ENCODE measurements at places on chromosomes 7 and 10.

- DNase-seq = no peak
Measured at GRCh38 chr7:94400643-94401427, 6.1 kb downstream of the COL1A2 start.

DNA sequence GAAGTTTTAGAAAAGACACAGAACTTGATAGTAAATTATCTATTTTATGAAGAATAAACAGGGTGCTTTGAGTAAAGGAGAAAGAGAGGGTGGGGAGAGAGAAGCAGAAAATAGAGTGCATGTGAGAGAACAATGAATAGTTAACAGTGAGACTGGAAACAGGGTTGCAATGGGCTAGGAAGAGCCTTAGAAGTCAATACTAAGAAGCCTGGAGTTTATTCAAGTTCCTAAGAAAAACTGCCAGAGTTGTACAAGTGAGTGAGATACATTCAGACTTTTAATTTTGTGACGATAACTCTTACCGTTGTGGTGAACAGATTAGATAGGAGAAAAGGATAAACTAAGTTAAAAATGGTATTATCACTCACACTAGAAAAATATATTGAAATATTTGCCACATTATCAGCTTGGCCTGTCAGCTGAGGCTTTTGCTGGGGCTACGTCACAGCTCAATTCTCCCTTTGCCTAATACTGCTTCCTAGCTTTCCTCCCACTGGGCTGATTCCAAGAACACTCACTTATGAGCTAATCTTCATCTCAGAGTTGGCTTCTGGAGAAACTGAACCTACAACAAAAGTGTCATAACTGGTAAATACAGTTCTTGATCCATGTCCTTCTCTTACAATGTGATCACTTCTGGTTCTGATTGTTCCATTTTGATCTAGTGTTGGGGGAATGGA, 92.7 kb downstream of the SEMA3D start:
- no peak for DNase-seq

- no peak for DNase-seq
Measured at GRCh38 chr7:1281068-1281467, 48.4 kb downstream of the UNCX start.

GRCh38 chr10:125015356-125015944, 73.5 kb downstream of the ZRANB1 start:
- no peak for DNase-seq

DNA sequence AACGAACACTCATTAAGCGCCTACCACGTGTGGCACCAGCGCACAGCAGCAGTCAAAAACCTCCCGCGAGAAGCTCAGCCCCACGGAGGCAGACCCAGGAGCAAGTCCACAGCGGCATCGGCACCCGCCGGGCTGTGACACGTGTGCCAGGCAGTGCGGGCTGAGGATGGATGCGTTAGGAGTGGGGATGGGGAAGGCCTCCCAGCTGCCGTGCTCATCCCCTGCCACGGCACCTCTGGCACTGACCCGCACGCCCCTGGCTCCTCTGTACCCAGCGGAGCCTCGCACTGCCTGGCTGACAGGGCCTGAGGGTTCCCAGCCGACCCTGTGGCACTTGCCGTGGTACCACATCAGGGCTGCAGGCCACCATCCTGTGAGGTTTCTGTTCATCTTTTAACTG, 16.8 kb downstream of the CFAP46 start:
- DNase-seq = no peak

GRCh38 chr10:93309062-93309461, 173.1 kb downstream of the MYOF start:
- DNase-seq = no peak

- no peak for DNase-seq
Measured at GRCh38 chr7:115340828-115341227, 418.9 kb downstream of the MDFIC start.

DNA sequence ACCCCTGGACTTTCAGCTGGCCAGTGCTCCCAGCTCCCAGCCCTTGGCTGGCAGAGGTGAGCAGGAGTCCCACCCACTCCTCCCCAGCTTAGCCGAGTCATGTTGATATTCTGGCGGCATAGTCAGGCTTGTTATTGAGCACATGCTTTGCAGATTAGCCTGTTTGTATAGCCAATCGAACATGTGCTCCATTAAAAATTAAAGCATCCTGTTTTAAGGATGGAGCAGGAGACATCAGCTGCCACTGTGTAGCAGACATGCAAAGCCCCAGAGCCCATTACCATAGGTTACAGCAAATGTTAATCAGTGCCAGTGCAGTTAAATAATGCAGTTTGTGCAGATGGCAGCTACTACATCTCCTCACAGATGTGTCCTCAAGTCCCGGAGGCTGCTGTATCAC, 574.6 kb upstream of the GALNT17 start:
- no peak for DNase-seq

DNA sequence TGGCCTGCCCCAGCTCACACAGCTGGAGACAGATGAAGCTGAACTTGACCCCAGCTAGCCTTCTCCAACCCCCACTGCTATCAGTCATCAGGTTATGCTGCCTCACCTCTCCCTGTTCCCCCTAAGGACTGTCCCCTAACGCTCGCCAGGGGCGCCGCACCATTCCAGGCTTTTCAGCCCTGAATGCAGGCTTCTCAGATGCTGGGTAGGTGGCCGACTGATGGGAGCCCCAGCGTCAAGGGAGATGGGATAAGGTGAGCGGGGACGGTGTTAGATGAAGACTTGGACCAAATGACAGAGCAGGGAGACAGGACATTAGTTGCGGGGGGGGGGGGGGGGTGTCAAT, 15.8 kb upstream of the OPALIN start:
- DNase-seq = no peak

Measured in SIG-M5 (cell line).